Activated T-cell treated with anti-CD3 and anti-CD28 coated beads, Interleukin-2, amount 50 U/mL, for 48 hours (primary cell): ENCODE measurements at places on chromosomes 11 and 22.

DNA sequence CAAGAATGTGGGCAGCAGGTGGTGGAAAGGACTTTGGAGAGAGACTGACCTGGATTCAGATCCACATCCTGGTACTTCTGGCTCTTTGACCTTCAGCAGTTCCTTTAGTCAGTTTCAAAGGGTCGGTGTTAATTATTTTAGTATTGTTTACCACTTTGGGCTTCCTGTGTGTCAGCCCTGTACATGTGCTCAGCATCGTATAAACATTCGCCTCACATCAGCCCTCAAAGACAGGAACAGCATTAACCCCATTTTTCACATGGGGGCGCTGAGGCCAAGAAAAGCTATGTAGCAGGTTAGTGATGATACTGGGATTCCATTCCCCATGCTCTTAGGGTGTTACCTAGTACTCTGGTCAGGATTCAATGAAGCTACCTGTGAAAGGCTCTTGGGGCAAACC, 72.1 kb upstream of the YWHAH start:
- DNase-seq: no peak

- no peak for DNase-seq
These were observed 1.9 kb upstream of the MOGAT2 start for GRCh38 chr11:75715688-75716087.

DNA sequence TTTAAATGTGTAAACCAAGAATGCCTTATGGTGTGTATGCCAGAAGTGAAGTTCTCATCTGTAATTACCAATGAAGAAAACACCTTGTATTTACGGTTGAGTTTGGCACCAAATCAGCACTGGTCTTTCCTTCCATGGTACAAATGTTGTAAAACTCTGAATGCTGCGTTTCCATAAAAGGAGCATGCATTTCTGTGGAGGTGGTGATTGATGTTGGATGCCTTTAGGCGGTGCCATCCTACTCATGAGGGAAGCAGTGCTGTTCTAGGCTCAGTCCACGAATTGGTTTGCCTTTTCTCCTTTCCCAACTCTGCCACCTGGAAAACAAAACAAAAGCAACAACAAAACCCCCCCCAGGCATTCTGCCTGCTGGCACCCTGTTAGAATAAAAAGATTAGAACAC, 124.4 kb downstream of the TEAD1 start:
- no peak for DNase-seq

DNA sequence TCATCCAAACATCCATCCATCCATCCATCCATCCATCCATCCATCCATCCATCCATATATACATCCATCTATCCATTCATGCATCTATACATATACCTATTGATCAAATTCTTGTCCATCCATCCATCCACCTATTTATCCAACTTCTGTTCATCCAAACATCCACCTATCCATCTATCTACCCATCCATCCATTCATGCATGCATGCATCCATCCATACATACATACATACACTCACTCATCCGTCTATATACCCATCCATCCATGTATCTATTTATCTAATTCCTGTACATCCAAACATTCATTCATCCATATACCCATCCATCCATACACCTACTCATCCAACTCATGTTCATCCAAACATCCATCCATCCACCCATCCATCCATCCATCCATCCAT, 19.3 kb upstream of the YWHAH start:
- no peak for DNase-seq

GRCh38 chr11:46293641-46294103, 16.2 kb downstream of the CREB3L1 start:
- no peak for DNase-seq

GRCh38 chr22:17368554-17369438, 464 bp upstream of the CECR2 start:
- DNase-seq: peak; percentile 31

GRCh38 chr11:27201454-27202302, 161.1 kb downstream of the BBOX1 start:
- no peak for DNase-seq

GRCh38 chr11:3182462-3182852, 17.3 kb upstream of the OSBPL5 start:
- no peak for DNase-seq

GRCh38 chr22:43910178-43910695, 13.4 kb upstream of the PNPLA3 start:
- DNase-seq: no peak

GRCh38 chr22:23182309-23183060, 2.2 kb downstream of the BCR start:
- peak; percentile 79 for DNase-seq

- DNase-seq: no peak
These were observed 2.1 kb downstream of the SSTR3 start for GRCh38 chr22:37210041-37210803.

- DNase-seq: peak; percentile 41
These were observed 256.4 kb upstream of the SESN3 start for GRCh38 chr11:95487391-95487790.

DNA sequence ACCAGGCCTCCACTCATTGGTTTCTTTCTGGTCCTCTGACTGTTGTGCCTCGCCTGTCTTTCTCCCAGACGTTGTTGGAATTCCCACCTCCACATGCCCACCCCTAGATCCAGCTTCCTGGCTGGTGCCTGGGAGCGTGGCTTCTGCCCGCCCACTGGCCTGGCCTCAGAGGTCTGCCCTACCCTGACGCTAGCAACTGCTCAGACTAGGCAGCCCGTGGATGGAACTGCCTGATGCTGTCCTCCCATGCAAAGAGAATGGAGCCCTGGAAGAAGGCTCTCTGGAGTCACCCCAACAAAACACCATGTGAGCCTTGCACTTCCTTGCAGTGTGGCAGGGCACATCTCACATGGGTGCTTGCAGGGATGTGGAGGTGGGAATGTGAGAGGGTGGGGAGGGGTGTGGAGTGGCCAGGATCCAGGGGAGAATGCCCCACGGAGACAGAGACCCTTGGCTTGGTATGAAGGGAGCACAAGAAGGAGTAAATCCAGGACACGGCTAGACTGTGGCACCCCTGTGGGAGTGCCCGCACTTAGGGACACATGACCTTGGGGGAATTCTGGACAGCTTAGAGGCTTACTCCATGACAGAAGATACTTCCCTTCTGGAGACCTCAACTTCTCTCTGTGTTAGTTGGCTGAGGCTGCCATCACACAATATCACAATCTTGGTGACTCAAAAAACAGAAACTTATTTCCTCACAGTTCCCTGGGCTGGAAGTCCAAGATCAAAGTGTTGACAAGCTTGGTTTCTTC, 22.5 kb upstream of the ADA2 start:
- no peak for DNase-seq

DNA sequence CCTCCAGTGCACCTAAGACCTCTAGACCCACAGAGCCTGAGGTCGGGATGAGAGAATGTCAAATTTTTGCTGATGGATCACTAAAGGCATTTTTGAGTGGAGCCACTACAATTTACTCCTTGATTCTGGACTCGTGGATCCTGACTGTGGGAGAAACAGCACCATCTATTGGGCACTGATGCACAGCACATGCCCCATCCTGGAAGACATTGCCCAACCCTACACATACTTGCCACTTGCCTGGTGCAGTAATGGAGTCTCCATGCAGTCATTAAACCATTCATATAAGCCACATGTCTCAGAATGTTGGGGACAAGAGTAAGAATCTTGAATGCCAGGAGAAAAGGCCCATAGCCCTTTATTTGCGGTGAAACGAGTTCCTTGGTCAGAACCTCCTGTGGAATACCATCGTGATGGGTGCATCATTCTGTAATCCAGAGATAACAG, 103.9 kb downstream of the GGTLC2 start:
- peak; percentile 46 for DNase-seq

- no peak for DNase-seq
These were observed 368.7 kb downstream of the METTL15 start for GRCh38 chr11:28476864-28477263.

GRCh38 chr11:131109790-131110189, 193.5 kb upstream of the SNX19 start:
- DNase-seq: no peak

- no peak for DNase-seq
These were observed 46.2 kb downstream of the ATXN10 start for GRCh38 chr22:45717789-45718188.

GRCh38 chr11:43923406-43924111, 18.9 kb upstream of the C11orf96 start:
- no peak for DNase-seq

DNA sequence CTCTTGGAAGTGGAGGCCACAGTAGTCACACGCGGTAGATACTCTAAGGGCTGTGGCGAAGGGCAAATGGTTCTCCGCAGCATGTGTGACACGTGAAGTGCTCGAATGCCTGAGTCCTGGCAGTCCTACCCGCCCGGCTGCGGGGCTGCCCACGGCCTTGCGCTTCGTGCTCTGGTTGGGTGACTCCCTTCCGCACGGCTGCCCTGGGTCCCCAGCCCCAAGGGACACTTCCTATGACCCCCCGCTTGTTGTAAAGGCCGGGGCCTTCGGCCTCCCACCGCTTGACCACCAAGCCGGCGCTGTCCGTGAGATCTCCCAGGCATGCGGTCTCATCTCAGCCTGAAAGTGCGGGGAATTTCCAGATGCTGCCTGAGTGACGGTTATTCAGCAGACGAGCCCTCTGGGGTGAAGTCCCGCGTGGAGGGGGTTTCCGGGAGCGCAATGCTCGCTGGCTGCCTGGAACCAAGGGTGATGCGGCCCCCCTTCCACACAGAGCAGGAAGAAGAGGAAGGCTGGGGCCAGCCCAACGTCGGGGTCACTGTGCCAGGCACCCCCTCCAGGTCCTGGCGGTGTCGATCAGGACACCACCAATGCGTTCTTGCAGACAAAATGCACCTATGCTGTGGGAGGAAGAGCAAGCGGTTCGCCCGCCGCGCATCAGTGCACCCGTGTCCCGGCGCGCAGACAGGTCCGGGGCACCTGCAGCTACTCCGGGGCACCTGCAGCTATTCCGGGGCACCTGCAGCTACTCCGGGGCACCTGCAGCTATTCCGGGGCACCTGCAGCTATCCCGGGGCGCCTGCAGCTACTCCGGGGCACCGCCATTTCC, 171.2 kb downstream of the OPCML start:
- no peak for DNase-seq

- no peak for DNase-seq
These were observed 126.9 kb upstream of the GRK3 start for GRCh38 chr22:25437414-25438160.

DNA sequence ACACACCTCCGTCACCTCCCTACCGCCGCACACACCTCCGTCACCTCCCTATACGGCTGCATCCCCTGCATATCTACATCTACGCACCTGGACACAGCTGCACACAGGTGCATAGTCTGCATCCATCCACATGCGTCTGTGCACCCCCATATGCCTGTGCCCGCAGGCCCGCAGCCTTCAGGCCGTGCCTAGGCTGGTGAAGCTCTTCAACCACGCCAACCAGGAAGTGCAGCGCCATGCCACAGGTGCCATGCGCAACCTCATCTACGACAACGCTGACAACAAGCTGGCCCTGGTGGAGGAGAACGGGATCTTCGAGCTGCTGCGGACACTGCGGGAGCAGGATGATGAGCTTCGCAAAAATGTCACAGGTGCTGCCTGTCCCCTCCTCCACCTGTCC, 4.8 kb downstream of the PKP3 start:
- DNase-seq: no peak

- no peak for DNase-seq
These were observed 293.5 kb downstream of the MN1 start for GRCh38 chr22:27507935-27508526.

DNA sequence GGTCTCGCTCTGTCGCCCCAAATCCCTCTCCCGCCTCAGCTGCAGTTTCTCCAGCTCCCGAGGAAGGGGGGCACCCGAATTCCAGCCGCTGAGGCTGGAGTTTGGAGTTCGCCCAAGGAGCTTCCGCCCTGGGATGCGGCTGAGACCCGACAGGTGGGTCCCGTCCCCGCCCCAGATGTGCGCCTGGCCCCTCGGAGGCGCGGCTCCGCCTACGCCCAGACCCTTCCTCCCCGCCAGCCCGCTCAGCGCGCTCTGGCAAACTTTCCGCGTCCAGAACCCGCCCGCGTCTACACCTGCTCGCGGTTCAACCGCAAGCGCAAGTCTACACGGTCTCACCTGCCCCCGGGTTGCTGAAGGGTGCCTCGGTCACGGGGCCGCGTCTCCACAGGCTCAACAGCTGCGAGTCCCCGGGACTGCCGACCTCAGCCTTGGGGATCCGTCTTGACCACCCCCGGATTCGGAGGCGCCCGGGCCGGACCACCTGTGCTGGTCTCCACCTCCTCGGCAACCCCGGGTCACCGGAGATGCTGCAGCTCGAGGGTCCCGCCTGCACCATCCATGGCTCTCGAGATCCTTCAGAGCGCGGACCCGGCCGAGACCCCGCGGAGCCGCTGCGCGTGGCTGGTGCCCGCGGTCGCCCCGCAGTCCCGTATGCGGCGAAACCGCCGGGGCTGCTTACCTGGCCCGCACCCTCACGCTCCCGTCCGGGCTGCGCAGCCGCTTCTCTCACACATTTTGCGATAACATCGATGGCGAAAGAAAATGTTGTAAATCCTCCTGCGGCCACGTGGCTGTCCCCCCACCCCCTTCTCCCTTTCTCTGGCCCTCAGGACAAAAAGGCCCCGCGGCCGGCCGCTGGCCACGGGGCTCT, 63.6 kb downstream of the NFAM1 start:
- DNase-seq: peak; percentile 47

DNA sequence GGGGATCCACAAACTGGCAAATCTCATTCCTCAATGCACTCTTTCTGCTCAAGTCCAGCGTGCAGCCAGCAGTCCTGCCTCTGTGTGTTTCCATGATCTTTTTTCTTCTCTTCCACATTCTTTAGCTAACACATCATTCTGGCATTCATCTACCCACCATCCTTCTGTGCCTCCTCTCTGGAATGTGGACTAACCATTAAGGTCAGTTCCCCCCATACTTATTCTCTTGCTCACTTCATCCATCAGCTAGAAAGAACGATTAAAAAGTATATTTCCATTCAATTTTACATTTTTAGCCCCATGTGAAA, 7.8 kb downstream of the KIRREL3 start:
- DNase-seq: no peak
